CD4-positive, alpha-beta T cell treated with Interleukin-21 for 1 hour (primary cell): ENCODE measurements at places on chromosomes 7 and 10.

DNA sequence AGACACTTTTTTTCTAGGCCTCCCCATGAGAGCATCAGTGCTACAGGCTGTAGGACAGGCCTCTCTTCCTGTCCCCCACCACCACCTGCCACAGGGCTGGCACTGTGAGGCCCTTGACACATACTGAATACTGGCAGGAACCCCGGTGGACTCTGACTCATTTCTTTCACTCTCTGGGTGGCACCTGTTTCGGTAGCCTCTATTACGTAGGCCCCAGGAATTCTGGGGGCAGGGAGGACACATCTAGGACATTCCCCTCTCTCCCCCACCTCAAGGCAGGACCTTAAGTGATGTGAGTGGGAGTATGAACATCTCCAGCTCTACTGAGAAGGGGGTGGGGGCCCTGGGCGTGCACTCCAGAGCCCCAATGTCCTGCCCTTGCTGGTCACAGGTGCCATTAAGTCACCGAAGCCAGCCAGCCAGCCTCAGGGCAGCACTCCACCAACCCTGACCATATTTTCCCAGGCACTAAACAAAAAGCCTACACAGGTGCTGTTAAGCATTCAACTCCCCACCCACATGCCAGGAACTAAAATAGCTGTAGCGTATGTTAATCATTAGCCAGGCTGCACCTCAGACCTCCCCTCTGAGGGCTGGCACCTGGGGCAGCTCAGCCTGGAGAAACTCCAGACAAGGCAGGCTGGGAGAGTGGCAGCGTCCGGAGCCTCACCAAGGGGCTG is 8.9 kb downstream of the ANXA11 start:
- DNase-seq = peak; percentile 71

- no peak for DNase-seq
Measured at GRCh38 chr10:30041196-30042105, 17.9 kb downstream of the JCAD start.

GRCh38 chr7:91348711-91349110 is 84.5 kb downstream of the FZD1 start:
- no peak for DNase-seq

GRCh38 chr10:73970845-73971244 is 27.1 kb upstream of the VCL start:
- DNase-seq = no peak

DNA sequence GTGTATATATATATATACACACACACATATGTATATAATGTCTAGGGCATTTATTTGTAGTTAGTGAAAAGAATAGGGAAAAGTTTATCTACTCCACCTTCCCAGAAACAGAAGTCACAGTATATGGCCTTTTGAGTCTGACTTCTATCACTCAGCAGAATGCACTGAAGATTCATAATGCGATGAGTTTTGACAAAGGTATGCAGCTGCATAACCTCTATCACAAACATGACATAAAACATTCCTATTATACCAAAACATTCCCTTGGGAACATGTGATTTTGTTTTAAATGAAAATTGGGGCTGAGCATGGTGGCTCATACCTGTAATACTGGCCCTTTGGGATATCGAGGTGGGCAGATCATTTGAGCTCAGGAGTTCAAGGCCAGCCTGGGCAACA is 137.3 kb upstream of the EEPD1 start:
- DNase-seq = no peak

GRCh38 chr10:69677985-69678654 is 48.1 kb downstream of the FAM241B start:
- no peak for DNase-seq

DNA sequence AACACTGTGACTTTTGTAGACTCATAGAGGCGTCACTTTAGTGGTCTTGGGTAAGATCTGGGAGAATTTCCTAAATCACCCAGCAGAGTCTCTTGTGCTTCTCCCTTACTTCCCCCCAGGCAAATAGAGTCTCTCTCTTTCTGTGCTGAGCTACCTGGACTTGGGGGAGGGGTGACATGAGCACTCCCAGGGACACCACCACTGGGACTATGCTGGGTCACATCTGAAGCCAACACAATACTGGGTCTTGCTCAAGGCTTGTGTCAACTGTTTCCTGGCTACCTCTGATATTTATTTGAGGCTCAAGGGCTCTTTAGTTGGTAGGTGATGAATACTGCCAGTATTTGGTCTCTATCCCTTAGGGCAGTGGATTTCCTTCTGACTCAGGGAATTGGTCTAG is 214.6 kb upstream of the TPK1 start:
- no peak for DNase-seq

DNA sequence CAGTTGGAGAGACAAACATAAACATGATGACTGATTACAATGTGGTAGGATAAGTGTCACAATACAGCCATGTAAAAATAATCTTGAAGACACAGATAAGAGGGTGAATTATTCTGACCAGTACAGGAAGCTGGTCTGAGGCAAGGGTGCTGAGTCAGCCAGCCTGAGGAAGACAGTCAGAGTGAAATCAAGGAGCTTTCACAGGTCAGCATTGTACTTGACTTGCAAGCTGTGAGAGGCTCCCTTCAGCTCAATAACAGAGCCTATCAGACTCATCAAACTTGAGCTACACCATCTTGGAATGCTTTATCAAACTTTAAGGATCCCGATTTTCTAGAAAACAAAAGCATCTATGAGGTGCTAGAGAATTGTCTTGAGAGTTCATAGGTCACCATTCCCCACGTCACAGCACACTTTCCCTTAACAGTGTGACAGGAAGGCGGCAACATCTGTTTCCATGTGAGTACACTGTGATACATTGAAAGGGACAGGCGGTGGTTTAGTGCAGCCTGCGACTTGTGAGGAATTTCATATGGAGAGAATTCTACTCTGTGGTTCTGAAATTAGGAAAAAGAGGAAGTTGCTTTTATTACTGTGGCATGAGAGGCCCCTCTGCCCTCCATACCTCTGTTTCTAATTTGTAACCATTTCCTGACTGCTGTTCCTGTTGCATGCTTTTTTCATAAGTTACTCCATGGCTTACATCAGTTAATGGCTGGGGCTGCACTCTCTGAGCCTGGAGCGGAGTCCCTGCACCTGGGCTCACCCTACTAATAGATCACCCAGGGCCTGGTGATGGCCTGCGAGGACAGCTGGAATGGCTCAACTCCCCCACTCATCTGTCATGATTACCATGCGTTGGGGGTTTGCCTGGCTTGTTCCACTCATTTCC is 417.1 kb downstream of the SUGCT start:
- DNase-seq = no peak

GRCh38 chr7:115721293-115722217 is 309.0 kb downstream of the TFEC start:
- DNase-seq = no peak

DNA sequence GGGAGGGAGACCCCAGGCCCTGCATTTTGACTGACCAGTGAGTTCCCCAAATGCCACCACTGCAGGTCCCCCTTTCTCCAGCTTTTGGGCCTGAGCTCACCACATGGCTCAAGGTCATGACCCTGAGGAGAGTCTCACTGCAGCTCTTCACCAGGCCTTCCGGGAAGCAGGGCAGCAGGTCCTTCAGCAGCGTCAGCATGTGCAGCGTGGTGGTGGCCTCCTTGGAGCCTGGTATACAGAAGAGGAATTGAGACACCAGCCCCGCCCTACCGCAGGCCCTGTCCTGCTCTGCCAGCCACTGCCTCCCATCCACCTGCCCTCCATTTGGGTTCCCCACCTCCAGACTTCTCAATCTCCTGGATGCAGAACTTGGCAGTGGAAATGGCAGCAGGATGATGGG is 13.0 kb downstream of the RRP12 start:
- peak; percentile 8 for DNase-seq

DNA sequence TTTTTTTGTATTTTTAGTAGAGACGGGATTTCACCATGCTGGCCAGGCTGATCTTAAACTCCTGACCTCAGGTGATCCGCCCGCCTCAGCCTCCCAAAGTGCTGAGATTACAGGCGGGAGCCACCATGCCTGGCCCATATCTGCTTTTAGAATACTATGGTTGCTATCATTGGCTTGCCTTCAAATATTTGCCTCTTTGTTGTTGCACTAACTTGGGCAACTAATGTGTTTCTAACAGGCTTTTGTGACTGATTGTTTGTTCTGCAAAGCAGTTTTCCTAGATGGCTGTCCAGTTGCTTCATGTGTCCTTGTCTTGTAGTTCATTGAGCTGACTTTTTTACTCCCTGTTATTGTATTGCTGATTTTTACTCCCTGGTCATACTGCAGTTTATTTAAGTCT is 9.7 kb downstream of the VDAC2 start:
- no peak for DNase-seq

DNA sequence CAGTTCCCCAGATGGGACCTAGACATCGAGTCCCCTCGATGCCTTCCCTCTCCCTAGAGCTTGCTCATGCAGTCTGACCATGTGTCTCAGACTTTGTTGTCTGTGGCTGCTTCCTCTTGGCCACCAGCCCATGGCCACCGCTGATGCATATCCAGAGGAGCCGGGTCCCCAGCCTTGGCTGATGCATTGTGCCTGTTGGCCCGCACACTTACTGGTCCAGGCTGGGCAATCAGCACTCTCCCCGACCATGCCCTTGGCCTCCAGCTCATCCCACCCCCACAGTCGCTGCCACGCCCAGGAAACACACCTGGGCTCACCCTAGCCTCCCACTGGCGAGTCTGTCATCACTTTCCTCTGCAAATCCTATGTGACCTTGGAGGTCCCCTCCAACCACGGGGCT is 10.1 kb downstream of the NPC1L1 start:
- DNase-seq = no peak
